ENCODE measurements at places on chromosomes 2 and 18.
A peak's percentile ranks its signal among the peaks of the same experiment; 100 is the strongest.

DNA sequence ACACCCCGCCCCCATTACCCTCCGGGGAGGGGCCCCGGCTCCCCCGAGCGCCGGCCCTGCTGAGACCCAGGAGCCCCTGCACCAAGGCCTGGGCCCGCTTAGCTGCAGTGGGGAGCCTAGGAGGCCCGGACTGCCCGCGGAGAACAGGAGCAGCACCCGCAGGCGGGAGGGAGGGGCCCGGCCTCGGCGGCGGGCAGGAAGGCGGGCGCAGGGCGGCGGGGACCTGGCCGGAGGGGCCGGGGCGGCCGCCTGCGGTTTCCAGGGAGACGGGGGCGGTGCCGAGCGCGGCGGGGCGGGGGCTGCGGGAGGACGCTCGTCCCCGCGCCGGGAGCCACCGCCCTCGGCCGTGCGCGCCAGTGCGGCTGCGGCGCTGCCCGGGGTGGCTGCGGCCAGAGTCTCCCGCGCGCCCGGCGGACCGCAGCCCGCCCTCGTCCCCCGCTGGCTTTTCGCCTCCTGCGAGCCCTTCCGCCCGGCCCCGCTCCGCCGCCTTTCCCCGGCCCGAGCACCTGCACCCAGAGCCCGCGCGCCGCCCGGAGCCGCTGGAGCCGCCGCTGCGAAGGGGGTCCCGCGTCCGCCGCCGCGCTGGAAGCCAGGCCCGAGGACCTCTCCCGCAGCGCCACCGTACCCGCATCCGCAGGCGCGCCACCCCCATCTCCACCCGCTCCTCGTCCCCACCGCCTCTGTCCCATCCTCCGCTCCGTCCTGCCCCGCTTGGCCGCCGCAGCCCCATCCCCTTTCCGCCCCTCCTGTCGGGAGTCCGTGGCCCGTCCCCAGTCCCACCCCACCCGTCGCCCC is 17.2 kb downstream of the GPC1 start:
- DNase-seq: no peak

- no peak for DNase-seq
Observed at GRCh38 chr2:108605947-108606346, 71.7 kb downstream of the LIMS1 start.

- DNase-seq: no peak
Observed at GRCh38 chr2:47336259-47337238, 66.4 kb upstream of the MSH2 start.

DNA sequence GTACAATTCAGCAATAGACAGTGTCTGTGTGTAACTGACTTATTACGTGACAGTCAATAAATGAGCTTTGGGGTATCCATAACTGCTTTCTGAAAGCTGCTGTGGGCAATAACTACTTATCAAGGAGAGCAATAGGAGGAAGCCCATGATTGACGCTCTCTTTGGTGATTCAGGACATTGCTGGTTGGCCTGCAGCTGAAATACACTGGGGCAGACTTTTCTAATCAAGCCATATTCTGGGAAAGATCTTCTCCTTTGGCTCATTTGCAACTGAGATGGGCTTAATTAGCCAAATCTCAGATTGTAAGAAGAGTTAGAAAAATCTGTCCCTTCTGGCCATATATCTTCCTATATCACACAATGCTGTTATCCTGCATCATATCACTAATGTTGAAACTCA is 24.0 kb upstream of the CCBE1 start:
- no peak for DNase-seq

- DNase-seq: no peak
Observed at GRCh38 chr18:13011719-13012118, 20.6 kb downstream of the CEP192 start.

DNA sequence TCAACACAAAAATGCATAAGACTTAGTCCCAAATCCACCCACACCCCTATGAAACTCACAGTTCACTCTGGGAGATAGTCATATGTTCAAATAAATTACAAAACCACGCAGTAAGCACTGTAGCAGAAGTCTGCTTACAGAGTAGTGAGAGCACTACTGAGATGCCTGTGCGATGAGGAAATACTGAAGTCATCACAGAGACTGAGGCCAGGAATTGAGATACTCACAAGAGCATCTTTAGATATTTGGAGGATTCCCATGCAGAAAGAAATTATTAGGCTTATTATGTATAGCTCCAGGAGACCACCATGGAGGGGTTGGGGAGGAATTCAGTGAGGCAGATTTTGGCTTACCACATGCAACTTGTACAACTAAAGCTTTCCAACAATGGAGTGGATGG is 82.3 kb downstream of the ANTXR1 start:
- no peak for DNase-seq

DNA sequence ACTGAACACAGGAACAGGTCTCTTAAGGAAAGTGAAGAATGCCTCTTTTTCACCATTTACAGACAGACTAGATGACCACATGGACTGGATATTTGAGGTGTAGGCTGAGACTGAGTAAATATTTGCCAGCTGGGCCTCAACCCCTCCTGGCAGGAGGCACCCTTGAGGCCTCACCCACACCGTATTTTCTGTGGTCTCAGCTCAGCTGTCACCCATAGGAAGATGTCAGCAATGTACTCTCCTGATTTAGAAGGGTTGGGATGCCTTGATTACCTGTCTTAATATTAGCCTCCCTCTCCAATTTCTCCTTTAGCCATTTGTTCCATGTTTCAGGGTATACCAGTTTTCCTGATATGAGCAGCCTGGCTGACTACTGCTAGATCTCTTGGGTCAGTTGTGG is 20.3 kb downstream of the ADCYAP1 start:
- DNase-seq: no peak

DNA sequence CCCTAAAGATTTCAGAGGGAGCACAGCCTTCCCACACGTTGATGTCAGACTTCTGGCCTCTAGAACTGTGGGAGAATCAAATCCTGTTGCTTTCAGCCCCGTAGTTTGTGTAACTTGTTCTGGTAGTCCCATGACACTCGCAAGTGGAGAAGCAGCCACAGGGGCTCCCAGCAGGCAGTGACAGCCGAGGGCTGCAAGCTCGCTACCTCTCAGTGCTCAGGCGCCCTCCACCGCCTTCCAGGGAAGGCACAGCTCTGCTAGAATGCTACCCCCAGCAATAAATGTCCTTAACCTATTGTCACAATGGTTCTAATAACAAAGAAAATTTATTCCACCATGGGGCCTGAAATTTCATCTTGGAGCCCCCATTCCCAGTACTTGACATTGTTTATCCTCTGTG is 143.1 kb upstream of the ZNF236 start:
- DNase-seq: no peak

- peak; percentile 1 for DNase-seq
Observed at GRCh38 chr2:158391876-158392275, 64.7 kb downstream of the CCDC148 start.

DNA sequence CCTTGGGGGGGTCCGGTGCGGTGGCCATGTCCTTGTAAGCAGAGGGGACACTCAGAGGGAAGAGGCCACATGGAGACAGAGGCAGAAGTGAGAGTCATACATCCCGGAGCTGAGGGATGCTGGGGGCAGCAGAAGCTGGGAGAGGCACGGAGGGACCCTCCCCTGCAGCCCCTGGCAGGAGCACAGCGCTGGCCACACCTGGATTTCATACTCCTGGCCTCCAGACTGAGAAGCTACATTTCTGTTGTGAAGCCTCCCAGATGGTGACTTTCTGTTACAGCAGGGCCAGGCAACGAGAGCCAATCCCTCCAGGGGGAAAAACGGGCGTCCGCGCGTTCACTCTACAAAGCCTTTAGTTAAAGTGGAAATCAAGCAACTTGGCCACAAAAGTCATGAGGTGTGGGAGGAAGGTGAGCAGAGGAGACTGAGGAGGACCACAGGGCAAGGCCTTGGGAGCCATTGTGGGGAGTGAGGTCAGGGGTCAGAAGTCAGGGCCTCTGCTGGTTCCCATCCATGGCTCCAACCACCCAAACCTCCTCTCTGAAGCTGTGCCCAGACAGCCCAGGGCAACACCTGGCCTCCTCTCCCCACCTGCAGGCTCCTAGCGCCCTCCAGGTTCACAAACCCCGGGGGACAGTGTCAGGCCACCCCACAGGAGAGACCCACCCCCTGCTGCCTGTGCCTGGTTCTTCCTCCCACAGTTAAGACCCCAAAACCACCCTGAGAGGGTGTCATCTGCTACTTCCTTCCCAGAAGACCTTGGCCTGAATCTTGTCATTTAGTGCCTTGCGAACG is 4.5 kb upstream of the MBP start:
- DNase-seq: no peak

GRCh38 chr2:235988271-235989015 is 179.7 kb downstream of the GBX2 start:
- no peak for DNase-seq

DNA sequence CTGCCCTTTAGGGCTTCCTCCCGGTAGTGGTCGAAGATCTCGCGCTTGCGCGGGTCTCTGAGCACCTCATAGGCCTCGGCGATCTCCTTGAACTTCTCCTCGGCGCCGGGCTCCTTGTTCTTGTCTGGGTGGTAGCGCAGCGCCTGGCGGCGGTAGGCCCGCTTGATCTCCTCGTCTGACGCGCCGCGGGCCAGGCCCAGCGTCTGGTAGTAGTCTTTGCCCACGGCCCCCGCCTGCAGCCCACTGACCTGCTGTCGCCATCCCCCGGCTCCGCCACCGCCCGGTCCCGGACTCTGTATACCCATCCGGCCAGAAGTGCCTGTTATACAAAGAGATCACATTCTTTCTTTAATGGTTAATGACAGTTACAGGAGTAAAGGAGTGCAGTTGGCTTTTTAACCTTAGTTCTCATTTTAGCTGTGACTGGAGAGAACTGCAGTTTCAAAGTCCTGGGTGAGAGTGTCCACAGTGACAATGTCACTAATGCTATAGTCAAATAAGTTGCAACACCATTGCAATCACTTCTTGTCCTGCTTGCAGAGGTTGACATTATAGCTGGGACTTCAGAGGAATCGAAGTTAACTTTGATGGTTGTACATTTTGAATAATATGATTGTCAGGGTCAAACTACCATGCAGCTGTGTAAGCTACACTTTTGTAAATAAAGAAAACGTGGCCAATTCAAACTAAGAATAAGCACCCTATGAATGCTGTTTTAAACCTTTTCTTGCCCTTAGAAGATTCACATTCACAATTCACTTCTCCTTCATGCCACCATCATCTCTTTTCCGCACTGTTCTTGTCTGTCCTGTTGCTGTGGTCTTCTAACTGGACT is 35.3 kb upstream of the CAVIN2 start:
- no peak for DNase-seq

- no peak for DNase-seq
Observed at GRCh38 chr2:157155992-157156391, 101.5 kb upstream of the GALNT5 start.

GRCh38 chr2:18719978-18720775 is 130.8 kb upstream of the NT5C1B start:
- DNase-seq: no peak

DNA sequence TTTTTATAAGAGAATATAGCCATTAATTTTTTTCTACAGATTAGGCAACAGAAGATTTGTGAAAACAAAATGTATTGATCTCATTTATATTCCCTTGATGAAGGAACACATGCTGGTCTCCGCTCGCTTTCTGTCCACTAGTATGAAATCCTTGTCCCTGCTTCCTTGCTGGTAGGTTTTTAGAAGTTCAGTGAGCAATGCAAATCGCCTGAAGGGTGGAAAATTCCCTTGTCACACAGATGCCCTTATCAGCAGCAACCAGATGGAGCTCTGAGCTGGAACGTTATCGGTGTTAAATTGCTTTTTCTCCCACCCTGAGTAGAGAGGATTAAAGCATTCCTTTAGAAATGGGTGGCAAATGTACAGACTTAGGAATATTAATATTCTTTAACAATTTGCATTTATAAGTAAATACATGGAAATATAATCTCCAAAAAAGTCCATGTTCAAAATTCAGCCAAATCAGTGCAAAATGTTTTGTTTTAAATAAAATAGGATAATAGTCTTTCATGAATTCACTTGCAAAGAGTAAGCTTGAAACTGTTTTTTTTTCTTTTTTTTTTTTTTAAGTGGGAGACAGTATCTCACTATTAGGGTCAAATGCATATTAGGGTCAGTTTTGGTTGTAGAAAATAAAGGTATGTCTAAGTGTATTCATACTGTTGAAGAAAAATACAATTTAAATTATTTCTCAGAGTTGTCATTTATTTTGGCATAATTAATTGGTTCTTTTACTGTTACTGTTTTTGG is 164.0 kb upstream of the MYO3B start:
- DNase-seq: no peak

DNA sequence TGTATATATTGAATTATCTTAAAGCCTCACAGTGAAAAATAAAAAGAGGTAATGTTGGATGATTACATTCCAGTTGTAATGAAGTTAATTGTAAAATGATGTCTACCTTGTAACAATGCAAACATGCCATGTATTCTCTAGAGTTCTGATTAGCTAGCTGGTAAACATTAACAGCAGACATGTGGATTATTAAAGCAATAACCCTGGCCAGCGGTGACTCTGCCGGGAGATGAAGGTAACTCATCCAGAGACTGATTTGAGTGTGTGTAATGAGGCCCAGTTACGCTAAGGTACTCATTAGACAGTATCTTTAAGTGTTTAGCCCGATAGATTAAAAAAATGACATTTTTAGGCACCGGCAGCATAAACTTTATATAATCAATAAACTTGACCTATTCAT is 79.6 kb upstream of the REV1 start:
- DNase-seq: no peak

GRCh38 chr18:77059294-77059916 is 73.2 kb downstream of the MBP start:
- no peak for DNase-seq

GRCh38 chr2:28352104-28352503 is 40.6 kb upstream of the FOSL2 start:
- no peak for DNase-seq

DNA sequence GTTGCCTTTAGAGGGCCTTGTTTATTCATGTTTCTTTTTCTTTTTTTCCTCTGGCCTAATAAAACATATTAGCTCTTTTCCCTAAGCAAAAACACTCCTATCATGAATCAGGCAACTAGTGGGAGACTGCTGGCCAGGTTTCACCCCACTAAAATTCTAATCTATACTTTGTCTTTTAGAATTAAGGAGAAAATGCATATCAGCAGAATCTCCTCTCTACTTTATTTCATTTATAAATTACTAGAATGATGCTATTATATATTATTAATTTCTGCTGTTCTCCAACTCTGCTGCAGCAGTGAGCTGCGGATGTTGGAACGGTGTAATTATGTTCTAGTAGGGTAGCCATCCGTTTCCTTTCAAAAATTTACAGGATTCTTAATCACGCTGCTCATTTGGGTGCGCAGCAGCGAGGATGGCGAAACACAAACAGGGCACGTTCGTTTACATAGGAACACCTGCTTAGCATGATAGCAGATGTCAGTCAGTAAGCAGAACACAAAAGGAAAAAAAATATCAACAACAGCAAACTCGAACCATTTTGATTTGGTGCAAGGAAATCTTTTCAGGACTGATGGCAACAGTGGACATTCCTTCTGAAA is 30.5 kb downstream of the ZEB2 start:
- no peak for DNase-seq

GRCh38 chr2:70789304-70790135 is 923 bp downstream of the FIGLA start:
- peak; percentile 62 for DNase-seq

DNA sequence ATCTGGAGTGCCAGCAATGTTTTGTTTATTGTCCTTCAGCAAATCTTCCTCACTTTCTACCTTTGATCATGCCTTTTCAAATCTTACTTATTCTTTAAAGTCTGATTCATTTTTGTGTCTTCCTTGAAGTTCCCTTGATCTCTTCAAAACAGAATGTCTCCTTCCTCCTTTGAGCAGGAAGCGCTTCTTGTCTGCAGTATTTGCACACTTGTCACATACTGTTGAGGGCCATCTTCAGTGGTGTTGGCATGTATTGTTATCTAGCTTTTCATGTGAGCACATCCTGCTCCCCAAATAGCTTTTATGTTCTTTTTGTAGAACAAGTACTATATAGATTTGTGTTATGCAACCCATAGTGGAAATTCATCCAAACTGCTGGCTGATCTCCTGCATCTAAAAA is 5.9 kb upstream of the CERS6 start:
- no peak for DNase-seq

- DNase-seq: no peak
Observed at GRCh38 chr2:191783416-191783815, 63.5 kb downstream of the CAVIN2 start.
